ENCODE measurements at places on chromosomes 11 and 22.

- DNase-seq: peak; percentile 62
Observed at GRCh38 chr11:112320668-112321067, 60.0 kb upstream of the PLET1 start.

DNA sequence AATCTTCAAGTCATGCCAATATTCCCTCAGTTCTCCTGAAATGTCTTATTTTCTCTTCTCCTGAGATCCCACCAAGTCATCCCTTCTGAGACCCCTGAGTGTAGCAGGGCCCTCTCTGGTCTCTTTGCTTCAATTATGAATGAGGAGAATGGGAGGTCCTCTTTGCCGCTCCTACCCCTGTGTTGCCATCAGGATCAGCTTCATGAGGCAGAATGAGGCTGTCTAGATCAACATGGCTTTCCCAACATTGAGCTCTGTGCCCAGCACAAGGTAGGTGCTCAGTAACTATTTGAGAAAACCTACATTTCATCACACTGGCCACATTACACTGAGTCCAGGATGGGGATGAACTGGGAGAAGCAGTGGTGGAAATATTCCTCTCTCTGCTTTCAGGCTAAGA is 107.2 kb downstream of the ZNF280B start:
- DNase-seq: no peak

GRCh38 chr11:119529063-119529845 is 106.3 kb upstream of the THY1 start:
- DNase-seq: no peak

- DNase-seq: no peak
Observed at GRCh38 chr11:111012491-111012890, 233.0 kb upstream of the POU2AF2 start.

DNA sequence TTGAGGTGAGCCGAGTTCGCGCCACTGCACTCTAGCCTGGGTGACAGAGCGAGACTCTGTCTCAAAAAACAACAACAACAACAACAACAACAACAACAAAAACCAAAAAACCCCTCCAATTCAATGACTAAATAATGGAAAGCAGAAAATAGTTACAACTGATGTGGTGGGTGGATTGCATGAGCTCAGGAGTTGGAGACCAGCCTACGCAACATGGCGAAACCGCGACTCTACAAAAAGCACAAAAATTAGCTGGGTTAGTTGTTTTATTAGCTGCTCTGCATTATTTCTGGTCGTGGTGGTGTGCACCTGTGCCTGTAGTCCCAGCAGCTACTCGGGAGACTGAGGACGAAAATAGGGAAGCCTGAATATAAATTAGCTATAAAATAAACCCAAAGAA is 2.6 kb upstream of the PATL1 start:
- no peak for DNase-seq

- no peak for DNase-seq
Observed at GRCh38 chr22:30931541-30932300, 36.9 kb downstream of the MORC2 start.

GRCh38 chr11:110870816-110871522 is 158.7 kb upstream of the ARHGAP20 start:
- DNase-seq: no peak

DNA sequence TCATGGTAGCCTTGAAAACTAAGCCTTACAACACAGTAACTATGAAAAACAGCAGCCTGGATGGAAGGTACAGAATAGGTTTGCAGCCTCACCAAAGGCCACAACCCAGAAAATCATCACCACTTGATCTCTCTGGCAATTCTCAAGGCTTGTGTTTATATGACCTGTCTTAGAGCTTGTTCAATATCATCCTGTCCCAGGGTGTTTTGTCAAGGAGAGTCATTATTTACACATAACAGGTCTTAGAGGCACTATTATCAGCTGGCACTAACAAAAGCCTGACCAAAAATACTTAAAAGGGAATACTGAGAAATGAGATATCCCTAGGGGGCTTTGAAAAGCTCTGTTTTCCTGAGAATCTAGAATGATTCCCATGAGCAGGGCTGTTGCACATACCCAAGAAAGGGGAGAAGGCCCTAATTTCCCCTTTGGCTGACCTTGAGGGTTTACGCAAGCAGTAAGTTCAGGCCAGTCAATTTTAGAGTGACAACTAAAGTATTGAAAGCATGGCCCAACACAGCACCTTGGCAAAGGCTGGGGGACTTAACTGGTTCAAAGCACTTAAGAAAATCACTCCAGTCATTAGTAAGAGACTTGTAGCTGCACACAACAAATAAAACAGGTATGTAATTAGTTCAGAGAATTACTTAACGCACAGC is 7.9 kb downstream of the SC5D start:
- no peak for DNase-seq

- no peak for DNase-seq
Observed at GRCh38 chr11:19283991-19284390, 43.2 kb upstream of the E2F8 start.

- no peak for DNase-seq
Observed at GRCh38 chr11:2089536-2090165, 49.5 kb downstream of the IGF2 start.

DNA sequence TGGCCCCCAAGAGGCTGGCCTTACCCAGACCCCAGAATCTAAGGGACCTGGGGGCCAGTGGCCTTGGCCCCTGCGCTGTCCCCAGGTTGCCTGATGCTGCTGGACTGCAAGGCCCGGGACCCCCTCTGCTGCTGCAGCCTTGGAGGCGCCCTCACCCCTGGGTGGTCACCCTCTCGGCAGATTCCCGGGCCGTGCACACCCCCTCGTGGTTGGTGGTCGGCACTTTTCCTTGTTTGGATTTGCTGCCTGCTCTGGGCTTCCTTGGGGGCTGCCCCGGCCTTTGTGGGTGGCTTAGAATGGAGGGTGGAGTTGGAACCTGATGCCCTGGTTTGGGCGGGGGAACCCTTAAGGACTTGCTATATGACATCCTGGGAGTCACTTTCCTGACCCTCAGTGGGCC is 5.3 kb downstream of the RIN1 start:
- DNase-seq: no peak

- no peak for DNase-seq
Observed at GRCh38 chr11:49499117-49499516, 290.7 kb upstream of the FOLH1 start.

DNA sequence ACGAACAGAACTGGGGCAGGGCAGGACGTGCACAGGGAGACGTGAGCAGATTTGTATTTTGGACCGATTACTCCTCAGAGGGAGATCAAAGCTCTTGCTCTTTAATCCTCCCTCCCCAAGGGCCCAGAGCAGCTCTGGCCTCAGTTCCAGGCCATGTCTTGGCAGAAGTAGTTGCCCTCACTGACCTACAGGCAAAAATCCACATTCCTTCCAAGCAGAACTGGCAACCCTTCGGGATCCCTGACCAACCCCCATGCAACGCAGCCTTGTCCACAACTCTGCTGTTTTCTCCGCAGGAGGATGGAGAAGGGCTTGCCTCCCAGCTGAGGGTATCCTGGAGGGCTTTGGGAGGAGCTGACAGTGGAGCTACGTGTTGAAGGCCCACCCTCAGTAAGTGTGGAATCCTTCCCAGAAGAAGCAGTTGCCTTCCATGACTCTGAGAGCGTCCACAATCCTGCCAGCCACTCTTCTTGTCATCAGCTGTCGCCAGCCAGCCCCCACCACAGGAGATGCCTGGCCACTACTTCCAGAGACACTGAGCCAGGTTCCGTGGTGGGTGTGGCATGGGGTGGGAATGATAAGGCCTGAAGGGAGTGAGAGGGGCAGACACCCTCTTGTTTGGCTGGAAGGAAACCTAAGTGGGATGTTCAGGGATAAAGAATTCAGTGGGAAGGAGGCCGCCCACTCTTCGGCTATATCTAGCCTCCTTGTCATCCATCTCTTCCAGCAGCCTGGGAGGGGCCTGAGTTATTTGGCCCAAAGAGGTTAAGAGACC is 68.1 kb downstream of the PDE2A start:
- no peak for DNase-seq

GRCh38 chr11:105357146-105357545 is 217.6 kb upstream of the CARD18 start:
- no peak for DNase-seq

- no peak for DNase-seq
Observed at GRCh38 chr11:47156333-47156732, 20.3 kb downstream of the ARFGAP2 start.

DNA sequence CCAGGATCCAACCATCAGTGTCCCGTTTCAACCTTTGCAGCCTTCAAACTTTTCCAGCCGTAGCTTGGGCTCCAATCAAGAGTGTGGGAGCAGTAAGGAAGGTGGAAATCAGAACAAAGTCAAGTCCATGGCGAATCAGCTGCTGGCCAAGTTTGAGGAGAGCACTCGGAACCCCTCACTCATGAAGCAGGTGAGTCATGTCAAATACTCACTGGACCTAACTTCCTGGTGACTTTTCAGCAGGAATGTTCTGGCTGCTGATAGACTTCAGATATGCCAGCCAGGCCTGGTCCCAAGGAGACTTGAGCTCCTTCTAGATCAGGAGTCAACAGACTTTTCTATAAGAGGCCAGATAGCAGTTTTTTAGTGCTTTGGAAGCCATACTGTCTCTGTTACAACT is 129.0 kb downstream of the MICAL2 start:
- no peak for DNase-seq

GRCh38 chr11:25566298-25567200 is 765.4 kb upstream of the ANO3 start:
- DNase-seq: no peak

GRCh38 chr11:77029829-77030228 is 4.4 kb upstream of the B3GNT6 start:
- DNase-seq: no peak

DNA sequence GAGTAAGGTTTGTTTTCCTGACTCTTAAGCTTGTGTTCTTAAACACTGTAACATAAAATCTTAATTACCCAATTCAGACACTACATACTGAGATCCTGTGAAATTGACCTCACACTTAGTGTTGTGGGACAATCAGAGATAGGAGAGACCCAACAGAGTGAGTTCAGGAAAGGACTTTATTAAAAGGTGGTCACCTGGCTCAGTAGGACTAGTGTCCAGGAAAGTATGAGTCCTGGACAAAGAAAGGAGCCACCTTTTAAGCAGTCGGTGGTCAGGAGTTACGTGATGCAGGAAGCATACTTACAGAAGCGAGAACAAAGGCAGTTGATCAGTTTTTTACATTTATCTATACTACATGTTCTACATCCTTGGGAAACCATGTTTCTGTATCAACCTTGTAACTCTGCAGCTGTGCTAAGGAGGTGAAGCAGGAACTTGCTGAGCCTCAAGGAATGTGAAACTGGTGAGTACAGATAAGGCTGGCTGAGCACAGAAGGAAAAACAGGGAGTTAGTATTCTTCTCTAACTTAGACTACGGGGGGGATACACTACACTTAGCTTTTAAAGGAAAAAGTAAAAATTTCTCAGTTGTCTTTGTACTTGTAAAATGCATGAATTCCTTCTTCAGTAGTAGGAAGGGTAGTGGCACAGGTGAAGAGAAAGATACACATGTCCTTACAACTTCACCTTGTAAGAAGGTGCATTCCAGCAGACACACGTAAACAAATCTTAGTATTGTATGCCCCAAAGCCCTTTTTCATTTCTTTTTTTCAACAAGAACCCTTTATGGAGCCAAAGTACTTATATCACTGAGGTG is 15.1 kb downstream of the OR51E1 start:
- no peak for DNase-seq

- no peak for DNase-seq
Observed at GRCh38 chr11:85893395-85893794, 38.2 kb downstream of the CCDC83 start.

DNA sequence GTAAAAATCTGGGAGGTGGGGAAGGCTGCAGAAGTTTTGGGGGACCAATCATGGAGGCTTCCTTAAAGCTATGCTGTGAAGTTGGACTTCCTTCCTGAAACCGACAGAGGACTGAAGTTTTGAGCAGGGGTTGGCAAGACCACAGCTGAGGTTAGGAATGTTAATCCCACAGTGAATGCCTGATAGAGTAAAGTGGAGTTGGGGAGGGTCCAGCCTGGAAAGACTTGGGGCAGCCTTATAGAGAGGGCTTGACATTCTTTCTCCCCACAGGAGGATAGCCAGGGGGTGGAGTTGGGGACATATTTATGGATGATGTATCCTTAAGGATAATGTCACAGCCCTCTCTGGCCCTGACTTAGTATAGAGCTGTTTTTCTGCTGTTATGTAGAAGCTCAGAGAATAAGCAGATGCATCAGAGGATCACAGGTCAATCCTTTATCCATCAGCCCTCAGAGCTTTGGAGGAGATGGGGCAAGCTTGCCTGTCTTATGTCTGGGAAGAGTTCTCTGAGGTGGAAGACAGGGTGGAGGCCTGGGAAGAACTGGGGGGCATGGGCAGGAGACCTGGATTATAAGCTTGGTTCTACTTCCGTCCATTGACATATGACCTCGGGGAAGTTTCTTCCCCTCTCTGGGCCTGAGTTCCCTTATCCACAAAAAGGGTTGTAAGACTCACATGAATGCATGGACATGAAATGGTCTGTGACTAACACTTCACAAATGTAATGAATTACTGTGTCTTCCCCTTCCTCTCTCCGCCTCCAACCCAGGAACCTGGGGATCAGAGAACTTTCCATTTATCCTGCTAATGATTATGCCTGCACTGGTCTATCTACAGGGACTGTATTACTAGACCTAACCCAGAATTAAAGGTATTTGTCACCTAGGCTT is 317.8 kb downstream of the MIAT start:
- DNase-seq: no peak
